ENCODE measurements at places on chromosomes 4 and X.

GRCh38 chrX:125654501-125654900 is 334.8 kb downstream of the TEX13C start:
- no peak for DNase-seq

DNA sequence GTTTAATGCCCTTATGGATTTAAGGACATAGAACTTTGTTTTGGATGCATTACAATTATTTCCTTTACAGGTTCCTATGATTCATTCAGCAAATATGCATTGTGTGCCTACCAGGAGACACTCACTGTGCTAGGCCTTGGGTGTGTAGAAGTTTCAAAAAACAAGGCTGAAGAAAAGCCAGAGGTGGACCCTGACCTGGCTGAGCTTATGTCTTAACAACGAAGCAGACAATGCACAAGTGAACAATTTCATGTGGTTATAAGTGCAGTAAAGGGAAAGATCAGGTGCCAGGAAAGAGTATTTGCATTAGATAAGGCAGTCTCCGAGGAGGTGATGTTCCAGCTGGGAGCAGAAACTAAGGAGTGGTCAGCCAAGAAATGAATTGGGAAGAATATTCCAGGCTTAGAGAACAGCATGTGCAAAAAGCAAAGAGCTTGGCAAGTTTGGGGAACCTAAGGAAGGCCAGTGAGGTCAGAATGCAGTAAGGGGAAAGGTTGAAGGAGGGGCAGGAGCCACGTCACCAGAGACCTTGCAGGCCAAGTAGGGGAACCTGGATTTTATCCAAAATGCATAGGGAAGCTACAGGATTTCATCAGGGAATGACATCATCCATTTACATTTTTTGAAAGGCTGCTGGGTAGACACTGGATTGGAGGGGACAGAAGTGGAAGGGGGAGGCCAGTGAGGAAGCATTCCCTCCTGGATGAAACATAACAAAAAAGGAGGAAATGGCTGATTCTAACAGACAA is 193.6 kb downstream of the SOWAHB start:
- no peak for DNase-seq

- no peak for DNase-seq
These were observed 67.2 kb upstream of the BRWD3 start for GRCh38 chrX:80876877-80877276.

DNA sequence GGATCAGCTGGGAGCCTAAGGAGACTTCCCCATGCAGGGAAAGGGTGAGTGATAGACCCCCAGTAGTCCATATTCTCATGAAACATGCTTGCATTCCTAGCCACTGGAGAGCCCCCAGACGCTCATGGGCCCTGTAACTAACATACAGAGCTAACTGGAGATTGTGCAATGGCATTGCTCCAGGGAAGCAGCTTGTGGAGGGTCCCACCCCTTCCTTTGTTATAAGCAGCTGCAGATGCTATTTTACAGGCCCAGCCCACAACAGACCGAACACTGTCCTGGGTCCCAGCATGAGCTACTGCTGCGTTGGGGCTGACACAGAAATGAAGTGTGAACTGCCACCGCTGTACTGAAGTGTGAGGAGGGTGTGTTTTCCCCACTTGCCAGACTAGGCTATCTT is 1465.7 kb upstream of the DIAPH2 start:
- DNase-seq, result no peak

GRCh38 chrX:122583551-122583950 is 600.5 kb upstream of the GRIA3 start:
- DNase-seq, result no peak

GRCh38 chr4:45629717-45630116 is 494.1 kb downstream of the GABRG1 start:
- DNase-seq, result no peak

DNA sequence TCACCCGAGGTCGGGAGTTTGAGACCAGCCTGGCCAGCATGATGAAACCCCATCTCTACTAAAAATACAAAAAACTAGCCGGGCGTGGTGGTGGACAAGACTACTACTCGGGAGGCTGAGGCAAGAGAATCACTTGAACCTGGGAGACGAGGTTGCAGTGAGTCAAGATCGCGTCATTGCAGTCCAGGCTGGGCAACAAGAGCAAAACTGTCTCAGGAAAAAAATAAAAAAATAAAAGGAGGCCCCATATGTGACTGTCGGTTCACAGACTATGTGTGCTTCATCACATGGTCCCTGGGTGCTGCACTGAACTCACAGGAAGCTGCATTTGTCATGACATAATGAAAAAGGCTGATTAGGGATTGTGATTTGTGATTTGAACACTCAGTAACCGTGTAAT is 6.4 kb downstream of the TRIML1 start:
- no peak for DNase-seq

DNA sequence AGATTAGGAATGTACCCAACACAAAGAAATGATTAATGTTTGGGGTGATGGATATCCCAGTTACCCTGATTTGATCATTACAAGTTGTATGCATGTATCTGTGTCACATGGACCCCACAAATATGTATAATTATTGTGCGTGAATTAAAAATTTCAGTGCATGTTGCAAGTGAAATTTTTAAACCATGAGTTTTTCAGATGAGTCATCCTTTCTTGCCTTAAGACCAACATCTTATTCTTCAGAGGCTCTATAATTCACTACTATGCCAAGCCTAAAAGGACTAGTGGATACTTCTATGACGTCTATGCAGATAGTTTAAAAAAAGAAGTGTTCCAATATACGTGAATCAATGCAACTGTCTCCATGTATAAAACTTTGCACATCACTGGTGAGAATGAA is 113.0 kb upstream of the SH3RF1 start:
- DNase-seq, result no peak

DNA sequence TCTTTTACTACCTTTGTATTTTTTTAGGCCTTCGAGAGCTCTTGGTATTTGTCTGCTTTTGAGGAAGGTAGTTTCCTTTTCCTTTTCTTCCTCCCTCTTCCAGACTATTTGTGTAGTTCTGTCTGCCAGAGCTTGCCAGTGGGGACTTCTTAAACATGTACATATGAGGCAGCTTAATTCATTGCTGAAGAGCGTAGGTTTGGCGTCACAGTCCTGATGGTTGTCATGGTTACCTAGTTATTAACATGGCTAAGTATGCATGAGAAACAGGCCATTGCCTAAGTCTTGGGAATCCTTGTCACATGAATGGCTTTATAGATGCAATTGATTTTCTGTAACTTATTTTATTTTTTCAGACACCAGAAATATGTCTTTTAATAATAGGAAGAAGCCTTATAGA is 48.5 kb upstream of the ARMCX2 start:
- DNase-seq, result no peak
